COLO829 (cell line): ENCODE measurements at places on chromosomes 7 and 10.
A peak's percentile ranks its signal among the peaks of the same experiment; 100 is the strongest.

DNA sequence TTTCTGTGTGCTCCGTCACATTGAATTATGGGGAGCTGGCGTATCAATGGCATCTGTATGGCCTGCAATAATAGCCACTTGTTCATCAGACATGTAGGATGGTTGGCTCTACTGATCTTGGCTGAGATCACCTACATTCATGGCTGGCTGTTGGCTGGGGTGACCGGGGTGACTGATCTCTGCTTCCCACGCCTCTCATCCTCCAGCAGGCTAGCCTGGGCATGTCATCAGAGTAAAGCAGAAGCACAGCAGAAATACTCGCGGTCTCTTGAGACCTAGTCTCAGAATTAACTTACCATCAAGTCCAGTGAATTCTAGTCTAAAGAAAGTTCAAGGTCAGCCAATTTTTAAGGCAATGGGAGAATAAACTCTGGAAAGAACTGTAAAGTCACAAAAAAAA, 257.7 kb upstream of the GLI3 start:
- DNase-seq: no peak

- peak; percentile 89 for DNase-seq
Measured at GRCh38 chr10:126663880-126664279, 6.6 kb downstream of the C10orf90 start.

- no peak for DNase-seq
Measured at GRCh38 chr10:117483056-117483590, 59.4 kb upstream of the EMX2 start.

DNA sequence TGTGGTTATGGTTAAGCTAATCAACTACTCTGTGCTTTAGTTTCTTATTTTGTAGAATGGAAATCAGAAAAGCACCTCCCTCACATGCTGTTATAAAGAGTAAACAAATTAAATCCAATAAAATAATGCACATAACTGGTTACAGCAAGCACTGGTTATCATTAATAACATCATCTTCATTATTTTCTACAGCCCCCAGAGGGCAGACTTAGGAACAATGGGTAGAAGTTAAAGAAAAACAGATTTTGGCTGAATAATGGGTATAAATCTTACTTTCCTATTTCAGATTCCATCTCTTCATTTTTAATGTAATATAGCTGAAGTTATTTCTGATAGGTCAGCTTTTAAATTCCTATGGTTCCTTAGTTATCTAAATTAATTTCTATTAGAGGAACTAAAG, 126.5 kb downstream of the DOCK4 start:
- DNase-seq: no peak

GRCh38 chr7:93921607-93922566, at the start of gene GNG11:
TSS of gene GNG11 (plus strand) at chr7:93921735. CDS start at chr7:93922138, 403 bp downstream.
- DNase-seq: peak; percentile 35

DNA sequence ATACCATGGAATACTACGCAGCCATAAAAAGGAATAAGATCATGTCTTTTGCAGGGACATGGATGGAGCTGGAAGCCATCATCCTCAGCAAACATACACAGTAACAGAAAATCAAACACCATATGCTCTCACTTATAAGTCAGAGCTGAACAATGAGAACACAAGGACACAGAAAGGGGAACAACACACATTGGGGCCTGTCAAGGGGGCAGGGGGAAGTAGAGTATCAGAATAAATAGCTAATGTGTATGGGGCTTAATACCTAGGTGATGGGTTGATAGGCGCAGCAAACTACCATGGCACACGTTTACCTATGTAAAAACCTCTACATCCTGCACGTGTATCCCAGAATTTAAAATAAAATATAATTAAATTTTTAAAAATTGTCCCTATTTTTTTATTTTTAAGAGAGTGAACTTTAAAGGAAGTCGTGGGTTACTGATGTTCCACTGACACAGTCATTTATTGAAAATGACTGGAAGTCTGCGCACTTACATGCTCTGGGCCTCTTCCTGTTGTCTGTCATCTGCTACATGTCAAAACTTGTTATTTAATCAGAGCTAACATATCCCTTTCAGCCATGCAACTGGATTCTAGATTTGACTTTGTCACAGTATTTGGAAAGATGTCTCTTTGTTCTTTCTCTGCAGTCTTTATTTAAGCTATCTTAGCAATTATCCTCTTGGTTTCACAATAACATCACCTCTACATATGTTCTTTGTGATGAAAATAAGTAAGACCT, 73.7 kb upstream of the ABCB5 start:
- DNase-seq: no peak

DNA sequence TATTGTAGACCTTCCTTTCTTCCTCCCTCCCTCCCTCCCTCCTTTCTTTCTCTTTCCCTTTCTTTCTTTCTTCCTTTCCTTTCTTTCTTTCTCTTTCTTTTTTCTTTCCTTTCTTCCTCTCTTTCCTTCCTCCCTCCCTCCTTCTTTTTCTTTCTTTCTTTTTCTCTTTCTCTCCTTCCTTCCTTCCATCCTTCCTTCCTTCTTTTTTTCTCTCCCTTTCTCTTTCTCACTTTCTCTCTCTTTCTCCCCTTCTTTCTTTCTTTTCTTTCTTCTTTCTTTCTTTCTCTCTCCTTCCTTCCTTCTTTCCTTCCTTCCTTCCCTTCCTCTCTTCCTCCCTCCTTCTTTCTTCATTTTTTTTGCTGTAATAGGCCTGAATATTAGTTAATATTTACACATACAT, 638.0 kb downstream of the SORCS3 start:
- DNase-seq: no peak

DNA sequence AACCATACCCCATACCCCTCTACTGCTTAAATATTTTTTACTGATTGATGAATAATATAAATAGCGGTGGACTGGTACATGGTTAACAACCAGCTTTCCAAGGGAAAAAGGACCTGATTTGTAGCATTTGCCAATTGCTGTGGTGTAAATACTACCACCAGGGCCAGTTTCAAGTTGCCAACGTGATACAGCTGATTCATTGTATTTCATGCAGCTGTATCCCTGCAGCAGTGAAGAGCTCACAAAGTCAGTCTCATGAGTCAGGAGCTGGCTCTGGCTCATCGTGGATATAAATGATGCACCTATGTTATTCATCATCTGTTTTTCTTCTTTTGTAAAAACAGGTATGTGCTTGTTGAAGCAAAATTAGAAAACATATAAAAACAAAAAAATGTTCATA, 15.2 kb downstream of the CALML5 start:
- DNase-seq: no peak

DNA sequence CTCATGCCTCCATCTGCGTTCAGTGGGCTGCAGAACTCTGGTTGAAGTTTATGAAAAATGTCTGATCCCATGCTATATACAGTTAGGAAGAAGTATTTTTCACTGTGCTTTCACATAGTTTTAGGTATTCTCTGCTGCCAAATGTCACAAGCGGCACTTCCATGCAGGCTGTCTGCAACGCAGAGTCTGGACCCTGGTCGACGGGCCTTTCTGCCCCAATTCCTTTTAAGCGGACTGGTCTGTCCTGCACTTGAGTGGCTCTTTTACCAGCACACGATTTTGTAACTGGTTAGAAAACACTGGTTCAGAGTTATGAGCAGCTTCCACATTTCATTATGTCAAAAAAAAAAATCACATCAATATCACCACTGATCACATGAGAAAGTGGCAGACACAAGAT, 143.0 kb downstream of the DIP2C start:
- no peak for DNase-seq

GRCh38 chr10:49174926-49175500, 13.2 kb downstream of the TMEM273 start:
- no peak for DNase-seq

DNA sequence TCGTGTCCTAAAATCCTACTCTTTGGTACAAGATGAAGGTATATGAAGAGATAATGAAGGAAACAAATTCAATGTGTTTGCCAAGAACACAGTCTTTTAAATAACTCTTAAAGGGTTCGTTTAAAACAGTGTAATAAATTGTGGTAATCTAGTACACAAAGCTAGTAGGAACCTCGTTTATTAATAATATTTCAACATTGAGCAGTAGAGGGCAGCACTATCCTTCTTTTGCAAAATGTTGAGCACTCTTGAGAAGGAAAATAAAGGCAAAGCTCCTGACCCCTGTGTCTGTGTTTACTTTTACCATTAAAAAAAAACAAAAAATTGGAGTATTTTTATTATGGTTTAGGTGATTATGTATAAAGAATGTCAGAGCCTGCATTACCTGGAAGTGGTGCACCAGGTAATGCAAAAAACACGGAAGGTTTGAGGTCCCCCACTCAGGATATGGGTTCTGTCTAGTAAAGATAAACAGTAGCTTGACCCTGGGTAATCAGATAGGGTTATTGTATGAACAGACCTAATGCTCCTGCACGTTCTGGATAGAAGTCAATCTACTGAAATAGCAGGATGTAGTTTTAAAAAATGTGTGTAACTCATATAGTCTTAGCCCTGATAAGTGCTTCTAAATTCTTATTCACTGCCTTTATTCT, 5.7 kb upstream of the GOT1 start:
- DNase-seq: no peak

- no peak for DNase-seq
Measured at GRCh38 chr10:127579640-127580039, 30.5 kb downstream of the NPS start.

- no peak for DNase-seq
Measured at GRCh38 chr10:25797888-25798429, 136.1 kb upstream of the MYO3A start.

GRCh38 chr10:125114761-125115391, 45.5 kb downstream of the CTBP2 start:
- no peak for DNase-seq

DNA sequence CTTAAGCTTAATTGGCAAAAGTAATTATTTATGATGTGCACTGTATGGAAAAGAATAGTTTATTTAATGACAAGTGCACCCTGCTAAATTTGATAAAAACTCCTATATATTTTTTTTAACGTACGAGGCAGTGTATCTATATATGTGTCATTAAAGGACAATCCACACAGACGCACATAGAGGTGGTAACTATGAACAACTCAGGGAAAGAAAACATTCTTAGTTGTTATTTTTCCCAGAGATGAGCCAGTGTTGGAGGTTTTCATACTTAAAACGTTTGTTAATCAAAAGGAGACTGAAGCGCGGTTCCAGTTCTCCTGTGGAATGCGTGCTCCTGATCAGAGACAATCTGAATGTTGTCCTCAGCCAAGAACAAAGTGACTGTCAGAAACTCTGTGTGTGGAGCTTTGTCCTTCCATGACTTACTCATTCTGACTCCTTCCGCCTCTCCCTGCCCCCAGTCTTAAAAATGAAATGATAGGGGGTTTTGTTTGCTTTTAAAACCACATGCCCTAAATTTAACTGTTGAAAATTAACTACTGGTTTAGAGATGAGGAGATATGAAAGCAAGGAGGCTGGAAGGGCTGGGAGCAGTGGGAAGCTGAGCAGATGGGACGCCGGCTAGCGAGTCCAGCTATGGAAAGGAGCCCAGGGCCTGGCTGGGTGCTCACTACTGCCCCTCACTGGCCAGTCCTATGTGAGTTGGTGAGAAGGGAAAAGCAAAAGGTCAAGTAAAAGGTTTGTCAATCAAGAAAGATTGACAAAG, 99.6 kb downstream of the SVIL start:
- peak; percentile 85 for DNase-seq

DNA sequence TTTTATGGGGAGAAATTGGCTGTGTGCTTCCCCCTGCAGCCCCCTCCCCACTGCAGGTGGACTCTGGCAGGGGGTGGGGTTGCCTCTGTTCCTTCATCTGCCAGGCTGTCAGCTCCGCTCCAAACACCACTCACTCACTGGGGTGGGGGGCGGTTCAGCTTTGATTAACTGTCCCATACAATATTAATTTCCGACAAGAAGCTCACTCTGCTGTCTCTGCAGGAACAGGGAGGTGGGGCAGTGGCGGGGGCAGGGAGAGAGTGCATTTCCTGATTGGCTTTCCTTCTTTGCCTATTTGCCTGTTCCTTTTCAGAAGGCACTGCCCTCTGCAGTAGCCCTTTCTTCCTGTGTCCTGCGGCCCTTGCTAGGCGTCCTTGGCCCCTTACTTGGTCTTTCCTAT, 500.8 kb downstream of the PLXNA4 start:
- no peak for DNase-seq

DNA sequence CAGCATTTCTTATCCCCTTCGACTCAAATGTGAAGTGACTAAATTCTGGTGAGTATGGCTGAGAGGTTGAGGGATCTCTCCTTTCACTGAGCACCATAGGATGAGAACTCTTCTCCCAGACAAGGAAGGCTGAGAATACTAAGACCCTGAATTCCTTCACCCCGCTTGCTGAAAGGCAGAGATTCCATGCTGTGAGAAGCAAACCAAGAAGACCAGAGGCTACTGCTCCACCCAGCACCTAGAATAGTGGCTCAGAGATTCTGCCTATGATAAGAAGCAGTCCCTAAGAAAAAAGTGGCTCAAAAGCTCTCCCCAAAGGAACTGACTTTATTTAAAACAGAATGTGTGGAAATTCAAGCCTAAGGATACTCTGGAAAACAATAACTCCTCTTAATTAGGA, 26.7 kb upstream of the WNT2 start:
- no peak for DNase-seq

GRCh38 chr10:69745698-69746097, 56.0 kb upstream of the COL13A1 start:
- no peak for DNase-seq

DNA sequence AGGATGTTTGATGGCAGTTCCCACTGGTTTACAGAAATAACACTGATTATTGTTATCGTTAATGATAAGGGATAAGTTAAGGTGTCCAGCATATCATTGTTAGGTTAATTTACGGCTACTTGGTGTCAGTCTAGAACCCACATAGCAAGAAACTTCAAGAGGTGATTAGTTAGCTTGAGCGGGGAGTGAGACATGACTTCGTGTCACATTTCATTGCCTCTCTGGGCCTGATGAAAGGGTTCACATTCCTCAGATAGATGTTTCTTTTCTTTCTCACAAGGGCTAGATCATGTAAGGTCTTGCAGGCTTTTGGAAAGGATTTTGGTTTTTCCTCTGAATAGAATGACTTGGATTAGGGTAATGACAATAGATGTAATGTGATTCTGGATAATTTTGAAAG, 26.7 kb downstream of the WAC start:
- no peak for DNase-seq

DNA sequence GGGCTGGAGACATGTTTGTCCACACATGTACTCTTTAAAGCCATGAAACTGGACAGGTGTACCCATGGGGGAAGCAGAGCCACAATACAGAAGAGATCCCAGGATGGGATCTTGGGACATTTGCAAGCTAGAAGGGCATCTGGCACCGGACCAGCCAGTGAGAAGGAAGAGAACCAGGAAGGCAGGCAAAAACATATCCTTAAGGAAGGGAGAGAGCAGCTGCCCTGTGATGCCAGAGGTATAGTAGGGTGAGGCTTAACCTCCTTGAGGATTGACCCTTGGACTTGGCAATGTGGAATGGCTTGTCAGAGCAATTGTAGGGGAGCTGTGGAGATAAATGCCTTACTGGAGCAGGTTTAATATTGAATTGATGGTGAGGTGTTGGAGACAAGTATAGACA, 17.9 kb upstream of the SUV39H2 start:
- no peak for DNase-seq

GRCh38 chr7:152674860-152675758, 832 bp downstream of the XRCC2 start:
- no peak for DNase-seq

DNA sequence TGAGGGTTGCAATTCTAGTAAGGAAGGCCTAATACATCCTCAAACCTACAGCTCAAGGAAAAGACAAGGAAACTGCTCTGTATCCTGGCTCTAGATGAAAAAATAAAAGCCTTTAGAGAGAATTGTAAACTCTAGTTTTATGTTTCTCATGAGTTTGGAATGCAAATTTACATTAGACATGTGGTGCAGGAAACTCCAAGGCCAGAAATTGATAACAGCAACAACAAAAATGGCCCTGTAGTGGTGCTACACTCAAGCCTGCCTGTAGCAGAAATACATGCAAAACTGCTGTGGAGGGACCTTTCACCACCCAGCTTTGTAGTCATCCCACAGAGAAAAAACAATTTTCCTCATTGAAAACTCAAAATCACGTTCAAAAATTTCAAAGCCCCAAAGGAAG, 546.7 kb upstream of the LRRN3 start:
- DNase-seq: no peak
